ENCODE measurements at places on chromosomes 5 and 9.

GRCh38 chr9:115439641-115440040 is 321.7 kb upstream of the TNC start:
- H3K36me3 ChIP-seq: no peaks in the 10 kb centered on the region
- no peaks in the 10 kb centered on the region for H3K4me1 ChIP-seq
- no peak overlapping the region for H3K27ac ChIP-seq
- no peaks in the 10 kb centered on the region for H3K27me3 ChIP-seq
- no peak for DNase-seq
- H3K4me3 ChIP-seq: no peak overlapping the region

- H3K27me3 ChIP-seq: no peaks in the 10 kb centered on the region
- DNase-seq: no peak
- H3K4me1 ChIP-seq: peaks cover 15% of the 10 kb centered on the region
- H3K4me3 ChIP-seq: no peak overlapping the region
Measured at GRCh38 chr9:124286292-124286931, 28.7 kb downstream of the NEK6 start.

- H3K36me3 ChIP-seq: no peaks in the 10 kb centered on the region
- no peaks in the 10 kb centered on the region for H3K4me1 ChIP-seq
- no peak overlapping the region for H3K4me3 ChIP-seq
- DNase-seq: no peak
- no peaks in the 10 kb centered on the region for H3K27me3 ChIP-seq
Measured at GRCh38 chr9:115237385-115237998, 119.5 kb upstream of the TNC start.

DNA sequence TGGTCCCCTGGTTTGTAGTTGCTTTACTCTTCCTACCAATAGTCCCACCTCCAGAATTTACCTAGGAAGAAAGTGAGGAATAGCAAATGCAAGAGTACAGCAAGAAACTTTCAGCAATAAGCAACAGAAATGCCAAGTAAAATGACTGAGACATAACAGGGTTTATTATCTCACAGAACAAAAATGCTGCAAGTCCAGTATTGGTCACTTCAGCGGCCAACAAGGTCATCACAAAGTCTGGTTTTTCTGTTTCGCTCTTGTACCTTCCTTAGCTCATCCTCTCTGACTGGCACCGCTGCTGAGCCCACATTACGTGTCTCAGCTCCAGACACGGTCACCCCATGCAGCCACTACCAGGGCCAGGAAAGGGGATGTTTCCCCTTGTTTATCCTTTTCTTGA is 82.7 kb downstream of the RFK start:
- H3K27me3 ChIP-seq: no peaks in the 10 kb centered on the region
- no peak overlapping the region for H3K27ac ChIP-seq
- no peak overlapping the region for H3K4me3 ChIP-seq
- no peak for DNase-seq
- no peaks in the 10 kb centered on the region for H3K36me3 ChIP-seq
- no peaks in the 10 kb centered on the region for H3K4me1 ChIP-seq

GRCh38 chr5:149618581-149619248 is 37.4 kb downstream of the ARHGEF37 start:
- no peaks in the 10 kb centered on the region for H3K36me3 ChIP-seq
- no peaks in the 10 kb centered on the region for H3K27me3 ChIP-seq
- no peak overlapping the region for H3K4me3 ChIP-seq
- H3K27ac ChIP-seq: peak overlapping the region; percentile 14
